Activated naive CD4-positive, alpha-beta T cell treated with Interleukin-2 at 50 U/mL for 16 hours (primary cell): ENCODE measurements at places on chromosomes 12 and 14.

- DNase-seq = no peak
These were observed 172.1 kb upstream of the PLEKHG7 start for GRCh38 chr12:92530706-92531105.

GRCh38 chr14:30621354-30621939, 672 bp upstream of the SCFD1 start:
- DNase-seq = no peak

- peak; percentile 22 for DNase-seq
These were observed 48.4 kb downstream of the ANAPC7 start for GRCh38 chr12:110355073-110355472.

GRCh38 chr12:49515266-49515665, 23.6 kb upstream of the KCNH3 start:
- DNase-seq = no peak

DNA sequence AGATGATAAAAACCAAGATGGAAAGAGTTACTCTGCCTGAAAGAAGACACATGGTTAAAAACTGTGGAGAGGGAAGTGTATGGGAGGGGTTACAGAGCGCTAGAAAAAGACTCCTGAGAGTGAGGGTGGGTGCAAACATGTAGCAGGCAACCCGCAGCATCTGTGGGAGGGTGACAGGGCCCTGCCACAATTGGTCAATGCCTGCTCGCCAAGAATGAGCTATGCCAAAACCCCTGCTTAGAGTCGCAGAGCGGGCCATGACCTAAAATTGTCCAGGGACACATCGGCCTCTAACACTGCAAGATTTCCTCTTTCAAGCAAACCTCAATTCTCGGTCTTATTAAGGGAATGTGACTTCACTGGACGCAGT, 700 bp downstream of the PRKAG1 start:
- DNase-seq = peak; percentile 61

DNA sequence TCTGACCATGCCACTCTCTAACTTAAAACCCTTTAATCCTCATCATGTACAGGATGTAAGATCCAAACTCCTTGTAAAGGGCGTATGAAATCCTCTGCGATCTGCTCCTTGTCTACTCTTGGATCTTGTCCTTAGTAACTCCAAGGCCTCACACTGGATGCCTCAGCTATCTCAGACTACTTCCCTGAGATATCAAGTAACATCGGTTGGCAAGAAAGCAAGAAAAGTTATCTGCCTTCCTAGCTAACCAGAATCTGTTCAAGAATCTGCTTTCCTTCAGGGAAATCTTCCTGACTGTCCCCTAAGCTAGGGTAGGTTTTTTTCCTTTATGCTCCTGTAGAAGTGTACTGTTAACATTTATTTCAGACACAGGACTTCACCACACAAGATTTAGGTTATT, 82.6 kb downstream of the TAOK3 start:
- no peak for DNase-seq

DNA sequence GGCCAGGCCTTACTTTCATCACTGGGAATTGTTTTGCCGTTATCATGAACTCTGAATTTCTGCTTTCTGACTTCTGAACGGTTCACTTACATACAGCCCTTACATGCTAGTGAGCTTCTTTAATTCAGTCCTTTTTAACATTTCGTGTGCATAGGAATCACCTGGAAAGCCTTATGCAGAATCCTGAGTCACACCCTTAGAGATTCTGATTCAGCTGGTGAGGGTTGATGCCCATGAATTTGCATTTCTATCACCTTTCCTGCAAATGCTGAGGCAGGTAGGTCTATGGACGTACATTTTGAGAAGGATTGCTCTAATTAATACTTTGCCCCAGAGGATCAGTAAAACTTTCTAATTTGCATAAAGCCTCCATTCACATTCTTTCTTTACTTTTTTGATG, 44.0 kb downstream of the PPHLN1 start:
- DNase-seq = no peak

DNA sequence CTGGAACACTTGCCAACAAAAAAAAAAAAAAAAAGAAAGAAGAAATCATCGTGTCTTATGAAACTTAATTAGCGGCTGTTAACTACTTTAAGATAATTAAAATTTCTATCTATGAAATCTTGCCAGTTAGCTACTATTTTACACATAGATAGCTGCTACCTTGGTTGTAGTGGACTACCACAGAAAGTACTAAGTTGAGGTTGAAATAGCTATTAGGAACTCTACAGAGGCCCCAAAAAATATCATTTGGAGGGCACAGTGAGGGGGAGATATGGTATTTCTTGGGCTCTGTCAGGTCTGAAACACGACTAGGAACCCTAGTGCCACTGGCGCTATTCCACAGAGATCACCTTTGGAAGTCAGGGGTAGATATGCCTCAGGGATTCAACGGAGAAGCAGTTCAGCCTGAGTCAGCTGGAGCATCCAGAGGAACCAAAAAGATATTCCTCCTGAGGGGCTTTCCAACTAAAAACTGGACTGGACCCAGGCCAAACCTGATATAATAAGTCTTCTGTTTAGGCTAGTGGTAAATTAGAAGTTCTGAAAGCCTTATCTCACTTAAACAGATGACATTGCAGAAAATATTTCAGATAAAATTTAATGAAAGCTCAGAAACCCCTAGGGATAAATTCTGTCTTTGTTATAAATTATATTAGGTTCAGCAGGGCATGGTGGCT, 126.1 kb downstream of the EPS8 start:
- DNase-seq = no peak

DNA sequence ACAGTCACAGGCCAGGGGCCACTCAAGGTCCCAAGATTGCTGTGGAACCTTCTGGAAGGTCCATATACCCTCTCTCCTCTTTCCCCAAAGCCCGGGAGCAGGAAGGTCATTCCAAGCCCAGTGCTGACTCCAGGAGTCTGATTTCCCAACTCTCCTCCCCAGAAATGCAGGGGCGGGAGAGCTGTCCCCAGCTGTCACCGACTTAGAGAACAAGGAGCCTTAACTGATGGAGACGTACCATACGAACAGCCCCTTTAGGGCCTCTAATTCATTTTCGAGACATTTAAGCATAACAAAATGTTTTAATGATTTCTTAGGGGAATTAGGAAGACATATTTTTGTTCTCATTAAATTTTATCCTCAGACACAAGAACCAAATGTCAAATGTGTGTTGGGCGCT, 99.2 kb downstream of the PHETA1 start:
- no peak for DNase-seq

- no peak for DNase-seq
These were observed 85.8 kb downstream of the RBM19 start for GRCh38 chr12:113880326-113880725.

GRCh38 chr14:39310051-39310450, 76.3 kb downstream of the MIA2 start:
- DNase-seq = no peak

DNA sequence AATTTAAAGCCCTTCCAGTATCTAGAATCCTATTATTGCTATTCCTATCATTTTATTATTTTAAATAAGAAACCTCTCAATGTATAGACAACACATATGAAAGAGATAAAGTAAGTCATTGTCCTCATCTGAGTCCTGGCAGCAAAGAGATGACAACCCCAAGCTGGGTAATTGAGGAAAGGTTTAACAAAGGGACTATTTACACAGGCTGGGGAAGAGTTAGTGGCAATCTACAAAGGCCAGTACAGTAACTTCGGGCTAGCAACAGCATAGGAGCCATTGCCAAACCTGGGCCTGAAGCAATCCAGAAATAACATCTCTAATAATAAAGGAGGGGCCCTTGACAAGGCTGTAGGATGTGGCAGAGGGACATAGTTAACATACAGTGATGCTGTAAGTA, 11.2 kb downstream of the PDE6H start:
- no peak for DNase-seq

- no peak for DNase-seq
These were observed 74.1 kb upstream of the KRAS start for GRCh38 chr12:25324861-25325260.

GRCh38 chr14:96629558-96630222, 127.5 kb downstream of the PAPOLA start:
- DNase-seq = no peak

- no peak for DNase-seq
These were observed 163.6 kb upstream of the CCDC196 start for GRCh38 chr14:66322564-66322963.

DNA sequence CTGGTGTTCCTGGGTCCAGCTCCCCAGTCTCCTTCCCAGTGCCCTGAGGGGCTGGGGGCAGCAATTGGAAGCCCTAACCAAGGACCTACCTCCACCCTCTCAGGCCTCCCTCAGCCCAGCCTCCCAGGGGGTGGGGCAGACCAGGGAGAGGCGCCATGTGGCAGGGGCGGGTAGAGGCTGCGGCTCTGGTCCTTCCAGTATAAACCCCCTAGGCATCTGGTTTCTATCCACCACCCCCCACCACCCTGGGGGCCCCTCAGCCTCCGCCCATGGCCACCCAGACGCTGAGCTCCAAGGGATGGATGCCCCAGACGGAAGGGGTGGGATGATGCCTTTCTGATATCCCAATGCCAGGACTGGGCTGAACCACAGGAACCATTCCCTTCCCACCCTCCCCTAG, 2.8 kb upstream of the SP7 start:
- DNase-seq = no peak

- no peak for DNase-seq
These were observed 181.4 kb upstream of the BMP4 start for GRCh38 chr14:54138024-54138353.

DNA sequence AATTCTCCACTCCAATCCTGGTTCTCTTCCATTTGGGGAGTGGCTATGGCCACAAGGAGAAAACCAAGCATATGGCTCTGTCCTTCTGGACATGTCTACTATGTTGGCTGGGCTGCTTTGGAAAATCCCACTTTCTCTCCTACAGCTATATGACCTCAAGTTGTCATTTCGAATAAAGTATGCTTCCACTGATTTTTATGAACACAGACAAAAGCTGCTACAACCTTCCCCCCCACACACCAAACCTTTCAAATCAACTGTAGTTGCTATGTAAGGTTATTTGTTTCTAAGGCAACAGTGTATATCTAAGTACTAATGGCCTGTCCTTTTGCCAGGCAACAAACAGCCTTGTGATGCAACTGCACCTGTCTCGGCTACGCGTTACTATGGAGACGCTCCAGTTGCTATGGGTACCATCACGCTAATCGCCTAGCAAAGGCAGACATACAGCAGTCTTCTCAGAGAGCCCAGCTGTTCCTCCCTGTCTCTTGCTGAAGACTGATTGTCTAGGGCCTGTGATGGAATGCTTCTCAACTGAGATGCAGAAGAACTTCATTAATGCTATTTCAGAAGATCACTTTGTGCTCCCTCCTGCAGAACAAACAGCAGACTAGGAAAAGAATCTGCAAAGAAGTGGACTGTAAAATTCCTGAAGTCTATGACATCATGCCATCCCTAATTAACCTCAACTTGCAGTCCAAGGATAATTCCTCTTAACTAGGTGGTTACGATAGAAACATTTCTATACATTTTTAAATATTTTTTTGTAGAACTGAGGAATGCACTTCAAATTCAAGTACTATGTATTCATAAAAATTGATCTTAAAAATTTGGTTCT, 67.6 kb downstream of the FOXN3 start:
- no peak for DNase-seq

DNA sequence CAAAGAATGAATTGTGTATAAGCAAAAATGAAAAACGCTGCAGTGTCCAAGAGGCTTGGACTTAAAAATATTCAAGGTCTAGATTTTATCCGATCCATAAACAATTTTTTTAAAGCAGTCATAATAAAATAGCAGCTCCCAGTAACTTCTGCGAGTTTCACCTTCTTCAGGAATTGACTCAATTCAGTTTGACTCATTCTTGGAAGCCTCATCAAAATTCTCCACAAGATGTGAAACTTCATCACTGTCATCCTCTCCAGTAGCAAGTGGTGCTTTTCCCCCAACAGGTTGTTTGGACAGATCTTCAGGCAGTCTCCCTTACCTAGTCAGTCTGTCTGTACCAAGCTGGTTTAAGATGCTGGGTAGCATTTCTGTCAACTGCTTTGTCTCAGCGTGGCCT, 93.5 kb upstream of the FOXG1 start:
- no peak for DNase-seq

DNA sequence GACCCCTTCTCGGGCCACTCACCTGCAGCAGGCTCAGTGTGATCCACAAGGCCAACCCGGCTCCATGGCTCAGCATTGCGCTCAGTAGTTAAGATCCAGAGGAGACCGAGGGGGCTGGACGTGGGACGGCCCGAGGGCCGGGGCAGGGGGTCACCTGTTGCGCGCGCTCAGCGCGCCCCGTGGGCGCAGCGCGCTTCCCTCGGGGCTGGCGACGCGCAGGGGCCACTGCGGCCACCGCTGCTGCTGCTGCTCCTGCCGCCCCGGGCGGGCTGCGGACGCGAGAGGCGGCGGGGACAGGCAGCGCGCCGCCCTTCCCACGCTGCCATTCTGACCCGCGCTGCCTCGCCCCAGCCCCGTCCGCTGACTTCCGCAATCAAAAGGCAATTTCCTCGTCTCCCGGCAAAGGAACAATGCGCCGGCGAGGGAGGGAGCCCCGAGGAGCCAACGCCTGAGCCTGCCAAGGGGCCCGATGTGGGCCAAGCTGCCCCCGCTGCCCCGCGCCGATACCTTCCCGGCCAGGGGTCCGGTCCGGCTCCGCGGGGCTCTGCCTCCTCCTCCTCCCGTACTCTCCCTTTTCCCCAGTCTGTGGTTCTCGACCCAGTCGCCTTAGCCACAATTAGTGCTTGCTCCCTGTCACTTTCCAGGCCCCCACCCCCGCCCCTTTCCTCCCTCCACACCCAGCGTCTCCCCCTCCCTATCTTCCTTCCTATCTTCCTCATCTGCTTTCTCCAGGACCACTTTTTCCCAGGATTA, 27.3 kb downstream of the PTPRB start:
- no peak for DNase-seq

DNA sequence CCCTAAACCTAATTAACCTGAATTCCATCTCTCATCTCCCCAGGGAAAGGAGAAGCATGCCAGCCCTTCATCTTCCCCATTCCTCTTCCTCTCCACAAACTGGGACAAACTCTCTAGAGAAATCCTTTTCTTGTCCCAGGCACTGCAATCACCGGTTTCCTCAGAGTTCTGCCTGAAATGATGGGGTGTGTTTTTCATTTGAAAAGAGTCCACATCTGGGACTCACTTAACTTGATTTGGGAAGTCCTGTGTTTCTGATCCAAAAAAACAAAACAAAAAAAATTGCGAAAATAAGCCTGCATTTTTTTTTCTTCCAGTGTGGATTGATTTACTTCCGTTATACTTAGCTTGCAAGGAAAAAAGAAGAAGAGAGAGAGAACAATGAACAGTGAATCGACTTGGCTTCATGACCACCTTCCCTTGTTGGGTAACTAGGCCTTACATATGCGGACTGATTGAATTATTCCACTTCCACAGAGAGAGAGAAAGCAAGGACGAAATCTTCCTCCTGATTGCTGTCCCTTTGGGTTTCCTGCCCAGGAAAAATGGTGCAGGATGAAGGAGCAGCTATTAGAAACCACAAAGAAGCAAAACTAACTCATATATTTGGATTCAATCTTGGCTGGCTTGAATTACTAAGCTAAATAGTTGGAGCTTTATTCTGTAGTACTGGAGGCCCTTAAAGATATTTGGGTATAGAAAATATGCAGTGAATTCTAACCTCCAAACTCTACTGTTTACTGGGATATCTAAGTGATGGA, 506.2 kb upstream of the TBX3 start:
- DNase-seq = no peak

GRCh38 chr12:98738539-98738938, 93.4 kb downstream of the APAF1 start:
- DNase-seq = no peak
